ENCODE measurements at places on chromosomes 12 and 14.

- no peak for DNase-seq
Measured at GRCh38 chr14:94181835-94182234, 7.7 kb downstream of the PPP4R4 start.

- no peak for DNase-seq
Measured at GRCh38 chr12:88746386-88746785, 166.1 kb upstream of the KITLG start.

DNA sequence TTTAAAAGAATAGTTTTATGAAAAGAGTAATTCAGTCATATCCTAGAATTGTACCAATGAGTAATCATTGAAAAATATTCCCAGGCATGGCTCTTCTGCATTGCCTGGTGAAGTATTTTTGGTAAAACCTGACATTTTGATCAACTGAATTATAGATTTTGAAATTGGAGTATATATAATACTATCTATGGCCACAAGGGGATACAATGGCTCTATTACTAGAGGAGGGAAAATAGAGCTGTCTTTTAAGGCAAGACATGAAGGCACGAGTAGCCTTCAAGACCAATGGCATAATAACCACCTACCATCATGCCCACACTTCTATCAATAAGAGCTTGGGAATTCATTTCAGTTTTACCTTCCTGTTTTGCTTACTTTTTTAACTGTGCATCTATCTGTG lies 1241.4 kb upstream of the TMEM132C start:
- peak; percentile 11 for DNase-seq

DNA sequence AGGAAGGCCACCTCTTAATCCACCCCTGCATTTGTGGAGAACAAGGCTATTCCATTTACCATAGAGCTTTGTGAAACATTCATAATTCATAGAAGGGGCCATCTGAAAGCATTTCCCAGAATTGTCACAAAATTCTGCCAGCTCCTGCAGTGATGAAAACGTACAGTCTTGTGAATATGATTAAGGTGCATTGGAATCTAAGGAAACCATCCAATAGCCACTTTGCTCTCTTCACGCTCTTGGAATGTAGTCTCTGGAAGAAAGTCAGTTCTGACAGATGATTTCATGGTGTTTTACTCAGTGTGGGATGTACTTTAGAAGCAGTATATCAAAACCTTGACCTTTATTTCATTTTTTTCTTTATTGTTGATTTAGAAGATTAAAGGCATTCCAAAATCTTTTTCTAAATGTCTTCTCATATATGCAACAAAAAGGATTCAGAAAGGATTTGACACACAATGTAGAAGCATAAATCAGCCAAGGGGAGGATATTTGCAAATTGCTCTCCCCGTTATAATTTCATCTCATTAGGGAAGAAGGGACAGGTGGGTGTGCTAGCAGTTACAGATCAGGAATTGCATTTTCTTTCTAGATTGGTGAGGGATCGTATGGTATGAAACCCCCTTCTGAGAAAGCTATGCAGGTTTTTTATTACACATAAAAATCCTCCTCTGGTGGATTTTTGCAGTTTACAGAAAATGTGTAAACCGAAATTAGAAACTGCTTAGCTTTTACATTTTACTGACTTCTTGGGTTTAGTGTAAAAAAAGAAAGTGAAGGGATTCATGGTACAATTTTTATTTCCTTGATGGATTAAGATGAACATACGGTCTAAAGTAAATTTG lies 390.2 kb downstream of the LRIG3 start:
- no peak for DNase-seq

DNA sequence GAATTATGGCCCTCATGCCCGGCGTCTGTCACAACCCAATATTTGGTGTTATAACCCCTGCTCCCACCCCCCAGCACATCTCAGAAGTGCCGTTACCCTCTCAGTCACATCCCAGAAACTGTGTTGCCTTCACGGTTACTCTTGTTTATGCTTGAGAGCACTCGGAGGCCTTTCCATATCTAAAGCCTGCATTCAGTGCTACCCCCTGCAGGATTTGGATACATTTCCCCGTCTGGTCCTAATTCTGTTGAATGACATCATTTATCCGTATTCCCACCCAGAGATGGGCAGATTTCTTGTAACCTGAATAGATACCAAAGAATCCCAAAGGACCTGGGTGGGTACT lies 19.1 kb upstream of the FOS start:
- peak; percentile 59 for DNase-seq

DNA sequence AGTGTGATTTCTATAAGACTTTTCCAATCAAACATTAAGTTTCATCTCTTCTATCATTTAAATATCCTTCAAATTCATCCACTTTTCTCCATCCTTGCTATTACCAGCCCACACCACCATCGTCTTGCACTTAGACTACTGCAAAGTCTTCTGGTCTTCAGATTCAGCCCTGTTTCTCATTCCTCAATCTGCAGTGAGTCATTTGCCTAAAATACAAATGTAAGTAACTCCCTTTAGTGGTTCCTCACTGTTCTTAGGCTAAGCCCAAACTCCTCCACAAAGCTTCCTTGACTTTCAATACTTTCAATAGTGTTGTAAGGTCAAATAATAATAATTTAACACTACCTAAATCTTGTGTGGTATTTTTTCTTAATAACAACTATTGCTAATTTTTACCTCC lies 83.3 kb downstream of the PLEKHG7 start:
- no peak for DNase-seq

- DNase-seq = no peak
Measured at GRCh38 chr12:121021754-121022153, 5.5 kb upstream of the C12orf43 start.

- DNase-seq = no peak
Measured at GRCh38 chr14:64806202-64806861, 73.4 kb downstream of the SPTB start.

GRCh38 chr12:85552461-85552860 lies 272.4 kb downstream of the ALX1 start:
- DNase-seq = no peak

- no peak for DNase-seq
Measured at GRCh38 chr14:59463787-59464485, 1.2 kb downstream of the GPR135 start.

DNA sequence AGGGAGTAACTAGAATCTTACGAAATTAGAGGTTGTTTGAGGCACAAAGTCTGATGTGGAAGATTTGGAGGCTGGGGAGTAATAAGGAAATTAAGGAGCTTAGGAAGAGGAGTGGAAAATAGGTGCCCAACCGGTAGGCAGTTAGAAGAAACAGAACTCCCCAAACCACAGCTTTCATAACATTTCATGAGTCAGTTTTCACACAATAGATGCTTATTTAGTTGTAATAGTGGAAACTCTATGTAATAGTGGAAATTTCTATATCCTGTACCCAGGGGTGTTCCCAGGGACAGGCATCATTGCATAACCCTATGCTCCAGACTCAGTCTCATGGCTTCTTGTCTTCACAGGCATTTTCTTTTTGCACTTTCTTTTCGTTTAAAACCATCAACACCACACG lies 8.3 kb downstream of the C3AR1 start:
- no peak for DNase-seq

GRCh38 chr12:26369588-26369987 lies 174.2 kb downstream of the SSPN start:
- DNase-seq = peak; percentile 29

DNA sequence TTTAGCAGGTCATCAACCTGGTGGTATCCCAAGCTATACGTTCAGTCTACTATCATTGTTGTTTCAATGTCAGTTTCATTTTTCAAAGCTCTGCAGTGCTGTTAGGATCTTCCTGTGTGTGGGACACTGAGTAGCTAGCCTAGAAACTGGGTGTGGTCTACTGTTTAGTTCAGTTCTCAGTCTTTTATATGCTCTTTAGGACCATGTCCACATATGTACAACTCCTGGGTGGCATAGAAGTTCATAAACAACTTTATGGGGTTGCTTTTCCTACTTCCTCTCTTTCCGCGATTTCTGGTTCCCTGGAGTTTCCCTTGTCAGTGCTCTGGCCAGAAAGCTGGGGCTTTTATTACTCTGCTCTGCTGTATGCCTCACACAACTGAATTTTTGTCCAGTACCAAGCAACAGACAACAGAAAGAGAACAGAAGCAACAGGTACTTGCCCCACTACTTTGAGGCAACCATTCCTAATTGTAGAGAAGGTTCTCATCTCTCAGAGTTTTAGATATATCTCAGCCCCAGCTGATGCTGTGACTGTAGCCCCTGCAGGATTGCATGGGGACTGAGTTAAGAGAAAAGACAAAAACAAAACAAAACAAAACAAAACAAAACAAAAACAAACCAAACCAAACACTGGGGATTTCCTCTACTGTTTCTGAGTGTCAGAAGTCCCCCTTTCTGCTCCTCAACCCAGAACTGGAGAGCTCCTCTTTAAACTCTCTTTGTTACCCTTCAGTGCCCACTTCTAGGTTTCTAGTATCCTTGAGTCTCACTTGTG lies 30.3 kb downstream of the MIS18BP1 start:
- no peak for DNase-seq

- DNase-seq = peak; percentile 52
Measured at GRCh38 chr14:22303589-22304195, 285.3 kb downstream of the DAD1 start.

DNA sequence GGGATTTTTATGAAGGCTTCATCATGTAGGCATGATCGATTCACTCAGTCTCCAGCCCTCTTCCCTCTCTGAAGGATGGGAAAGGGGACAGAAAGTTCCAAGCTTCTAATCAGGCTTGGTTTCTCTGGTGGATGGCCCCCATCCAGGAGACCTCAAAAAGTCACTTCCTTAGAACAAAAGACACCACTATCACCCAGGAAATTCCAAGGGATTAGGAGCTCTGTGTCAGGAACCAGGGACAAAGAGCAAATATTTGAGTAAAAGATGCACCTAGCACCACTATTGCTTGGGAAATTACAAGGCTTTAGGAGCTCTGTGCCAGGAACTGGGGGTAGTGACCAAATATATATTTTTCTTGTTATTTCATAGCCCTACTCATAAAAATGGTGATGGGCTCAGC lies 33.6 kb upstream of the TMX1 start:
- DNase-seq = no peak

All from hematopoietic multipotent progenitor cell treated with erythropoietin and hydrocortisone succinate and interleukin-3 and kit ligand, for 4 days (in vitro differentiated cells).